ENCODE measurements at places on chromosomes 1 and 21.

- no peak for DNase-seq
These were observed 338.1 kb downstream of the PAPPA2 start for GRCh38 chr1:176800978-176801513.

GRCh38 chr1:70319750-70320149 is 34.8 kb downstream of the ANKRD13C start:
- DNase-seq: no peak

DNA sequence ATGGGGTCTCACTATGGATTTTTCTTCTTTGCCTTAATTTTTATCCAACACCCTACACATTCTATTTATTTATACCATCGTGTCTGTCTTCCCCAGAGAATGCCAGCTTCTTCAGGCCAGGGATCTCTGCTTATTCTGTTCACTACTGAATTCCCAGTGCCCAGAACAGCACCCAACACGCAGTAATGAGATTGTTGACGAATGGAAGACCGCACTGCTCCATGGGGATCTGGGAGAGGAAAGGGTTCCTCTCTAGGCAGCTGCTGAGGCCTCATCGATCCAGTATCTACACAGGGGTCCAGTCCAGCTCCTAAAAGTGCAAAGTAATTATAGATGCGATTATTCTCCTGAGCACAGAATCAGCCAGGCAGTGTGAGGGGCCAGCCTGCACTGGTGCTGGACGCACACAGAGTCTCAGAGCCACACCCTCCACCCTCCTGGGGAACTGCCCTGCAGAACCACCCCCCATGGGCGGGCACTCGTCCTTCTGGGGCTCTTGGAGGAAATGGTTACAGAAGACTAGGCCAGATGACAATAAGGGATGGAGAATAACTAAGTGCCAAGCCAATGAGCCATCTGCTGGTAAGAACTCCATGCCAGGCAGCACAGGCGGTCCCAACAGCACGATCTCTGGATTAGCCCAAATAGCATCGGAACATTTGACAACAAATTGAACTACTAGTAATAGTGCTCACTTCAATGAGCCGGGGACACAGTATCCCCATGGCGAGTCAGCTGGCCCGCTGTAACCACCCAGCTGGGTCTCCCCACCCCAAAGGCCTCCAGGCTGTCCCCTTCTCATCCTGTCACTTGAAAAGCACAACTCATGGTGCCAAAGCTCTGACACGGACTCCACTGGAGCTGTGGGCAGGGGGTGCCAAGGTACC is 1.7 kb upstream of the PDE9A start:
- DNase-seq: no peak

DNA sequence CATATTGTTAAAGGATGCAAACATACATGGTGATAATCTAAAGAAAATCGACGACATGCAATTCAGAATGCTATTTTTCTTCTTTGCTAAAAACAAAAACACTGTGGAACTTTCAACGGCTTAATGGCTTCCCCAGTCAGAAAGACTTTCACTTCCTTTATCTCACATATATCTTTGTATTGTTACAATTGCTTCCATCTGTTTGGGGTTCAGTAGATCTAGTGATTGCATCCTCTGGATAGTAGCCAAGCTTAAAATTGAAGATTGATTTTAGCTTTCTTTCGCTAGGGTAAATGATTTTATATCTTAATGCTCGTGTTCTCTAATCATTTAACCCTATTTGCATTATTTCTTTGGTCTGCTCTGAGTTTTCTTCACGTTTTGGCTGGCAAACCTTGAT is 31.8 kb upstream of the ADAMTS1 start:
- no peak for DNase-seq

Data from nucleus accumbens (tissue), 56 donors.